ENCODE measurements at places on chromosomes 5 and 9. TPM values are rescaled to one million over a fixed set of nuclear protein-coding genes. Genes with fewer than 3 reads are reported as not detected.

The ZMAT2 gene
- 36.4 TPM for total RNA-seq

DNA sequence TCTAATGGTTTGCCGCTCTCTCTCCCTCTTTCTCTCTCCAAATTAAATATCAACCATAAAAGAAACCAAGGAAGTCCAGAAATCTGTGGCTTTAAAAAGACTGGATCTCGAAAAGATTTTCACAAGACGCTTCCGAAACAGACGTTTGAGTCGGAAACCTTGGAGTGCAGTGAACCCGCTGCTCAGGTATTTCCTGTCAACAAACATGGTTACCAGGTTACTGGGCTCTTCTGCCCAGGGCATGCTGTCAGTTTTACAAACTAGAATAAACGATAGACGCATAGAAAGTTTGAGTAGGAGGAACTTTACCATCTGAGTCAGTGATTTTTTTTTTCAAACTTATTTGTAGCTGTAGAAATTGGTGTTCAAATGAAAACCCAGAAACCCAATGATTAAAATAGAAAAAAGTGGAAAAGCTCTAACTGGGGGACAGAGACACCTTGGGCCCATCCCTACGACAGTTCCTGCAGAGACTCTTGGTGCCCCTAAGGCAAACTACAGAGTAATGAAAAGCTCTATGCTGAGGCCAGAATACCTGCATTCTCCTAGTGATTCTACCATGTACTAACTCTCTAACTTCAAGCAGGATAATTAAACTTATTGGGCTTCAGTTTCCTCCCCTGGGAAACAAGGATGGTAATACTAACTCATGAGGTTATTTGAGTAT is 90.0 kb downstream of the DOCK8 start:
- DNase-seq, result no peak

GRCh38 chr9:90814355-90814754 is 12.7 kb downstream of the SYK start:
- no peak for DNase-seq

The NIPAL4 gene
- 0.30 TPM for total RNA-seq

- no peak for DNase-seq
These were observed 35.6 kb downstream of the FCHO2 start for GRCh38 chr5:72991394-72991793.

The SPOCK1 gene
- 43.4 TPM for total RNA-seq

- no peak for DNase-seq
These were observed 28.5 kb upstream of the PHF24 start for GRCh38 chr9:34929506-34930102.

DNA sequence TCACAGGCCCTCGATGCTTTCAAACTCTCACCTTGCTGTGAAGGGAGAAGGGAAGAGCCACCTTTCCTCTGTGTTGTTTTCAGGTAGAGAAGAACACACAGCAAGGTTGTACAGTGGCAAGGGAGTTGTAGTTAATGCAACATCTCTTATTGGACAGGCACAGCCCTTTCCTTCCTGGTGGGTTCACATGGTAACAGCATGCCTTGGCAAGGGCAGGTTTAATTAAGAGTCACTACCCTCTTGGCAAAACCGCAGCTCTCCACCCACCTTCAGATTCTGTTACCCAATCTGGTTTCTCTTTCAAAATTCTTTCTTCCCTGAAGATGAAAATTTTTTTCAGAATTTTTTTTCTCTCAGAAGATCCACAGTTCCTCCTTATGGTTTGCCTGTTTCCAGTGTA is 253.1 kb downstream of the TLR4 start:
- DNase-seq, result no peak

Data from cardiac septum (tissue), 1 donor.